ENCODE measurements at places on chromosomes 7 and 10.

- DNase-seq, result no peak
Observed at GRCh38 chr10:114718374-114718773, 60.3 kb upstream of the ABLIM1 start.

DNA sequence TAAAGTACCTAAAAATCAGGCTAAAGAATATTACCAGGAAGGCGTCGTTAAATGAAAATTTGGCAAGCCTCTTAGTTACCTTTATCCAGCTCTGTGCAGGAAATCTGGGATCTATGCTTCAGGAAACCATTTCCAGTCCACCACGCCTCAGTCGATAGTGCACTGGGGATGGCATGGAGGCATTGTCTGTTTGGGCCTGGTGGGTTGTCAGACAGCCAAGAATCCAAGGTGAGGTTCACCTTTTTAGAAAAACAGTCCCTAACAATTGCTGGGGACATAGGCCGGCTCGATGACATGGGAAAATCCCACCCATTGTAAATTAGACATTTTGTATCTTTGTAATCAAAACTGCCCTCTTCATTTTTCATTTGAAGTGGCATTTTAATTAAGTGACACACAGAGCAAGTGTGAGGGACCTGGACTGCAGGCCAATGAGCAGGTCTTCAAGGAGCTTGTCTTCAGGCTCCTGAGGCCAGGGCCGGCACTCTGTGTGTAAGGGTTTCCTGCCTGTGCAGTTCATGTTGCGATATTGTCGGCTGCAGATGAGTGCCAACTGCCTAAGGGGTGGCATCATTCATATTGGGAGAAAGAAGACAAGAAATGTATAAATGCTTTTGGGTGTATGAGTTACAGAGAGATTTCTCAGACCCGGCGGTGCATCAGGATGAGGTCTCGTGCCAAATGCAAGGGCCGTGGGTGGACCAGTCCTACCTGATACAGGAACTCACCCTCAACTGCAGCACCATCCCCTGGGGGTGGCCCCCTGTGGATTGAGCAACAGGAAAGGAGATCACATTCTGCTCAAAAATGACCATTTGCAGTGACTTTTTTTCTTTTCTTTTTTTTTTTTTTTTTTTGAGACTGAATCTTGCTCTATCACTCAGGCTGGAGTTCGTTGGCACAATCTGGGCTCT is 80.8 kb downstream of the PTPRE start:
- no peak for DNase-seq

DNA sequence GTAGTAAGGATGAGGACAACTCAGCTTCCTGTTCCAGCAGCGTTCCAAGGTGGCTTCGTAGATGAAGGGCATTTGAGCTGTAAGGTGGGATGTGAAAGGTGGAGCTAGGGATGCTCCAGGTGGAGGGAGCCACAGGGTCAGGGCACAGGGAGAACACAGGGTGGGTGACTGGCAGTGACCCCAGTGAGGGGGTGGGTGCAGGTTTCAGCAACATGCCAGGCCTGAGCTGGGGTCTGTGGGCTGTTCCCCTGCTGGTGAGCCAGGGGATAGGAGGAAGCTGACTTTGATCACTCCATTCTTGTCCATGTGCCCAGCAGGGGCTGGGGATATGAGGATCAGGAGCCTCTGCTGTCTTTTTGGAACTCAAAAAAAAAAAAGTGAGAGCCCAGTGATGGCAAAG is 33.2 kb downstream of the CDH23 start:
- DNase-seq, result no peak

- no peak for DNase-seq
Observed at GRCh38 chr10:68471063-68471585, 649 bp downstream of the DNA2 start.

GRCh38 chr7:9598411-9598810 is 1165.0 kb downstream of the NXPH1 start:
- DNase-seq, result no peak

GRCh38 chr10:12638103-12638502 is 288.8 kb downstream of the CAMK1D start:
- peak; percentile 86 for DNase-seq

DNA sequence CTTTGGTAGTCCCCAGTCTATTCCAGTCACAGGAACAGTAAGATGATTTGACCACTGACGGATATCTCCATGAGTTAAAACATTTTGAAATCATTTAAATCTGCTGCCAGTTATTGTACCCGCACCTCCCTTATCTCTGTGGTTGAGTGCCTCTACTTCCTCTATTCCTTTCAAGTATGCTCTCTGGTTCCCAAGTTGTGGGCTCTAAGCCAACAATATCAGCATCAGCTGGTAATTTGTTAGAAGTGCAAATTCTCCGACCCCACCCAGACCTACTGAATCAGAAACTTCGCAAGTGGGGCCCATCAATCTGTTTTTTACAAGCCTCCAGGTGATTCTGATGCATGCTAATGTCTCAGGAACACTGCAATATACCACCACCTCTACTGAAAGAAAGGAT is 235.5 kb downstream of the CCSER2 start:
- DNase-seq, result no peak

DNA sequence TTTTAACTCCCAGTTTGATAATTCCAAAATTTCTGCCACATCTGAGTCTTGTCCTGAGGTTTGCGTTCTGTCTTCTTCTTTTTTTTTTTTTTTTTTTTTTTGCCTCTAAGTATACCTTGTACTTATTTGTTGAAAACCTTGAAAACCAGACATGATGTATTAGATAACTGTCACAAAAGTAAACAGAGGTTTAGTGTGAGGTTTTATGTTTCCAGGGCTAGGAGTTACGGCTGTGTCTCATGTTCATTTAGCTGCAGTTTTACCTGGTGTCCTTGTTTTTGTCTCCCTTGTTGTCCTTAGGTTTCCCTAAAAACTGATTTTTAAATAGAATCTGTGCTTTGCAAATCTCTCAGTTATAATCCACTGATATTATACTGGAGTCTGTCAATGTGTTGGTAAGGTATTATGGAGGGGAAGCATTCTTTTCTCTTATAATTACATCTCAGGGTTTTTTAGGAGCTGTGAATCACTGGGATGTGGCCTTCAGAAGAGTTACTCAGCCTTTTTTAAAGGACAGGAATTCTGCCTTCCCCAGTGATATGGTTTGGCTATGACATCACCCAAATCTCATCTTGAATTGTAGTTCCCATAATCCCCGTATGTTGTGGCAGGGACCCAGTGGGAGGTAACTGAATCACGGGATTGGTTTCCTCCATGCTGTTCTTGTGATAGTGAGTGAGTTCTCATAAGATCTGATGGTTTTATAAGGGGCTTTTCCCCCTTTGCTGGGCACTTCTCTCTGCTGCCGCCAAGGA is 95.0 kb downstream of the CDCA7L start:
- DNase-seq, result no peak

DNA sequence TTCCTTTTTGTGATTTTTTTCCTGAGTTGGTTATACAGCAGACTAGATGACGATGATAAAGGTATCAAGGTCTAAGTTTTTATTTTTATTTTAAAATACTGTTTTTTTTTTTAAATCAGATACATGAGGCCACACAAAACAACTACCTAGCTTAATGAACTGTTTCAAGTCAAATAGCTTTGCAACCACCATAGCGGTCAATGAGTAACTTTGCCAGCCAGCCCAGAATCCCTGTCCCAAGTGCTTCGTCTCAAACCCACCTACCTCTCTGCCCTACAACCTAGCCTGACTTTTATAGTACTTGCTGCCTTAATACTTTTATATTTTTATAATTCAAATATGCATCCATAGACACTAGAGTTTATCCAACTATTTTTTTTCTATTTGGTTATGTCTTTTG is 676.5 kb downstream of the NRG3 start:
- DNase-seq, result no peak

GRCh38 chr10:87545783-87546182 is 41.1 kb downstream of the MINPP1 start:
- no peak for DNase-seq

DNA sequence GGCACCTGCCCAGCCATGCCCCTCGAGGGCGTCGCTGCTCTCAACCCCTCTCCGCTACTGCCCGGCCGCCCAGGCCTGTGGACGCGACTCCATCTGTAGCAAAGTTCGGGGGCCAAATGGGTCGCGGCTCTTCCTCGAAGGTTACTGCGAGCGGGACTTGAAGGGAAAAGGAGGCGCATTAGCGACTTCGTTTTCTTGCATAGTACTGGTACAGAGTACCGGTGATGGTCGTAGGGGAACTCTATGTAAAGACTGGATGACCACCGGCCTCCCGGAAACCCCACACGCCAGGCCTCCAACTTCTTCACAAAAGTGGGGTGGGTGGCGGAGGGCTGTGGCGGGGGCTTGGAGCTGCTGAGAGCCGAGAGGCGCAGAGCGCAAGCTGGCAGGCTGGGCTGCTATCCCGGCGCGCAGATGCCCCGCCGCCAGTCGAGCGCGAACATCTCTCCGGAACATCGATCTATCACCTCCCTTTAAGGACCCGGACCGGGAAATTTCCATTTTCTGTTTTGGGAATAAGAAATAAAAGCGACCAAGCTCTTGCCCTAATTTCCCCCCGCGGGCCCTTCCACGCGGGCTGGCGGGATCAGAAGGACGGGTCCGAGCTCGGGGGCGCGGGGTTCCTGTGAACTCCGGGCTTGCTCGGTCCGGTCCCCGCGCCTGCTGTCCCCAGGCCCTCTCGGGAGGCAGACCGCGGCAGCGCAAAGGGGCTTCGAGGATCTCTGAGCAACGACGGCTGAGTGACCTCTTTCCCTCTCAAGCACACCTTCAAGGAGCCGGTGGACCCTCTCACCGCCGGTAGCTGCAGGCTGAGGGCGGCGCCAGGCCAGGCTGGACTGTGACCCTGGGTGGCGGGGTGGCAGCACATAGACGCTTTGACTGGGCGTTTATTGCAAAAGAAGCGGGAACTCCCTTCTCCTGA is 12.2 kb upstream of the FEZF1 start:
- no peak for DNase-seq

DNA sequence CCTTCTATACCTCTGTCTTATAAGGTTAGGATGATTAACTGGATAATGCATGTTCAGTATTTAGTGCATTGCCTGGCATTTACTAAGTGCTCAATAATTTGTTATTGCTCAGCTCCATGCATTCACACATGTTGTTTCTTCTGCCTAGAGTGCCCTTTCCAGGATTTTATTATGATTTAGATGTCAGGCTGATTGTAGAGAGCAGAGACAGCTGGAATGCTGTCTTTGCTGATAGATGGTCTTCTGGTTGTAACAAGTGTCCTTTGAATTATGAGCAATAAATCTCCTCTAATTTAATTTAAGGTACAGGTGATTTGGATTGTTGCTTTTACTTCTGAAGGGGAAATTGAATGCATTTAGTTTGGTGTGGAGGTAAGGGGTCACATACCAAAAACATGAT is 548.0 kb downstream of the MAGI2 start:
- DNase-seq, result no peak

DNA sequence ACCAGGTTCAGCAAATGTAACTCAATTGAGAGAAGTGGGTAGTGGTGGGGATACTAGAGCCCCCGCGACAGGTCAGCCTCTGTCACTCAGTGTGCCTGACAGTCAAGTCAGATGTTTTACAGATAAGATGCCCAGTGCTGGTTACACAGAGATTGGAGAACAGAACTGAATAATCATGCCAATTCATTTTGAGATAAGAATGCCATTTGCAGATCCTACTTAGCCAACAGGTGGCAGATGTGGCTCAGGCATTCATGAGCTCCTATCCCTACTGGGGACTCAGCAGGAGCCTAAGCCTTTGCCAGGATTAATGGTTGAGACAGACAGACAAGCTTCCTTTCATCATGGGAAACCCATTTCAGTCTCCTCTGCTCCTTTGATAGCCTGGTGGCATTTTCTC is 137.8 kb downstream of the MAPK8 start:
- DNase-seq, result peak; percentile 42

DNA sequence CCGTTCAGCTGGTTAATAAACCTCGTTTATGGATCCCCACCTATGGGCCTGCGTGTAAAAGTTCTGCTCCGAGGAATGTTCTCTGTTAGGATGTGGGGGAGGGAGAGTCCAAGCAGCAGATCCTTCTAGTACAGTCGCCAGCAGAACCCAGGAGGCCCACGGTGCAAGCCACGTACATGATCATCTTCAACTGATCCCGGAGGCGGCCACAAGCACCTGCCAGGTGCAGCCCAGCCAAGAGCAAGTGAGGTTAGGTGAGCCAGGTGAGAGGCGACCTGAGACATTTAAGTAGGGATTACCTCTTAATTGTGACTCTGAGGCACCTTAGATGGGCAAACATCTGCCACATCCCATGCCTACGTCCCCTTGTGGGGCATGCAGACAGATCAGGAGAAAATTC is 18.0 kb upstream of the FGFR2 start:
- DNase-seq, result no peak

GRCh38 chr7:43954524-43955228 is 28.4 kb downstream of the UBE2D4 start:
- peak; percentile 71 for DNase-seq

- no peak for DNase-seq
Observed at GRCh38 chr10:61398366-61399129, 54.6 kb downstream of the TMEM26 start.

DNA sequence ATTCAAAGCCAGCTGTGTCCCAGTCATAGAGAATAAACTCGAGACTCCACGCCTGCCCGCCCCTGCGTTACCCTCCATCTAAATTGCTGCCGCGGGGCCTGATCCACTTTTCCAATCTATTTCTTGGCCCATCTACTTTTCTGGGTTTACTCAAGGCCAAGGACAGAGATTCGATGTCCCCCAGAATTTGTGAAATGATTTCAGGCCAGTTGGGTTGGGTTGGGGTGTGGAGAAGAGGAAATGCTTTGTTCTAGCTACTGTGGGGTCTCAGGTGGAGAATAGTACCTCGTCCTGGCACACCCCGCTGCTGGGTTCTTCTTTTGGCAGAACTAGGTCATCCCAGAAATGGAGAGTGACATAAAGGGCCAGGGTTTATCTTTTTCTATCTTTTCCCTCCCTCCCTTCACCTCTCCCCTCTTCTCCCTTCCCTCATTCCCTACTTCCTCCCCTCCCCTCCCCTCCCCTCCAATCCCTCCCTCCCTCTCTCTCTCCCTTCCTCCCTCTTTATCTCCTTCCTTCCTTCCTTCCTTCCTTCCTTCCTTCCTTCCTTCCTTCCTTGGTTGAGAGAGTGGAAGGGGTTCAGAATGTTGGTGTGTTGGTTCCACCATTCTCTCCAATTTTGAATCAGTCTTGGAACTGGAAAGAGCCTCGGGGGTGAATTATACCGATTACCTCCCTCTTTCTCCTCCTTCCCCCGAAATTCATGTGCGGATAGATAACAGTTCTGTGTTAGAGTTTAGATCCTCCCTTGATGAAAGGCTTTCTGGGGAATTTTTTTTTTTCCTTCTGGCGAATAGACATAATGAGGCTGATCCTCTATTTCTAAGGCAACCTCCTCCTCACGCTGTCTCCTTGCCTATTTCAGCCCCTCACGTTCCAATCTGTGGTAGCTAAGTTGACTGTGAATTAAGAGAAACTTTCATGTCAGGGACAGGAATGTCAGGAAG is 1.2 kb upstream of the TMEM229A start:
- no peak for DNase-seq

DNA sequence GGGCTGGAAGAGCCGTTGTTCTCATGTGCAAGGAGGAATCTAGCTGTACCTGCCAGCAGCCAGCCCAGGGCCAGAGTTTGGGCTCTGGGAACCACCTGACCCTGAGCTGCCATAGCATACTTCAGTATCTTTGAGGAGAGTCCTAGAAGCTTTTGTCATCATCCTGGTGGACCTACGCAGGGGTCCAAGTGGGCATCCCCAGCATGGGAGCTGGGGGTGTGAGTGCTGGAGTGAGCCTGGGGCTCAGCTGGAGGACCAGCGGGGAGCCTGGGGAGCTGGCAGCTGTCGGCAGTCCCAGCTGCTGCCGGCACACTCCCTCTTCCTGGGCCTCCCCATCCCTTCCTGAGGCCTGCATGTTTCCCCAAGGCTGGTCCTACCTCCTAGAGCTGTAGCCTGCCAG is 32.5 kb downstream of the C10orf105 start:
- no peak for DNase-seq

Data from RPMI8226 (cell line).